ENCODE measurements at places on chromosomes 13 and 19.
A peak's percentile ranks its signal among the peaks of the same experiment; 100 is the strongest.

- DNase-seq, result no peak
These were observed 287.3 kb downstream of the COG6 start for GRCh38 chr13:39942552-39943273.

DNA sequence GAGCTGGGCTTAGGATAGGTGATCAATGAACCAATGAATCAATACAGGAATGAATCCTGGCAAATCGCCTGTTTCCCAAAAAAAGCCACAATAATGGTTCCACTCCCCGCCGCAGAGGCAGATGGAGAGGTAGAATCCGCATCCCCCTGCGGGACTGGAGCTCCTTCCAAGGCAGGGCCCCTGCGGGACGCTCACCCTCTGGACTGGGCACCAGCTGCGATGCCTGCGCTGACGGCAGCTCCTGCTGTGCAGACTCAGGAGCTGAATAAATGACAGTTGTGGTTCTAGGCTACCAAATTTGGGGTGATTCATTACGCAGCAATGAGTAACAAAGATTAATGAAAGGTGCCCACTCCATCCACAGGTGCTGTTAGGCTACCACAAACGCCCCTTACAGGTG lies 8.8 kb upstream of the CDC34 start:
- no peak for DNase-seq

GRCh38 chr13:41811588-41812021 lies 149.3 kb downstream of the VWA8 start:
- peak; percentile 32 for DNase-seq

- no peak for DNase-seq
These were observed 11.1 kb downstream of the LRRC4B start for GRCh38 chr19:50557009-50557613.

- DNase-seq, result no peak
These were observed 2.3 kb downstream of the FUT2 start for GRCh38 chr19:48698046-48698445.

- DNase-seq, result peak; percentile 75
These were observed 34.4 kb downstream of the MAP4K1 start for GRCh38 chr19:38583219-38583984.

GRCh38 chr13:24074678-24075077 lies 85.8 kb upstream of the SPATA13 start:
- DNase-seq, result no peak

DNA sequence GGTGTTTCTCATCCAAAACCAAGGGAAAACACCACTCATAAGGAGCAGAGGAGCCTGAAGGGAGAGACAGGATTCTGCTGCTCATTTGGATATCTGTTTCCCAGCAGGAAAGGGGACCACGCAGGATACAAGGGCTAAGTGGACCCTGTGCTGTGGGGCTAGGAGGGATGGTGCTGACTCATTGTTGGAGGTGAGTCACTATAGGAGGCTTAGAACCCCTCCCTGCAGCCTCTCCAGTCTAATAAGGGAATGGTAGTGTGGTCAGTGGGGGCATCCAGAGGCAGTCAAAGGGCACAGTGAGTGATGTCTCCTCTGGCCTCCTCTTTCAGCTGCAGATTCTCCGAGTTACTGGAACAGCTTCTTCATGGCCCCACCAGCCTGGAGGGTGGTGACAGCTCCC lies 442.3 kb downstream of the TUBA3C start:
- no peak for DNase-seq

DNA sequence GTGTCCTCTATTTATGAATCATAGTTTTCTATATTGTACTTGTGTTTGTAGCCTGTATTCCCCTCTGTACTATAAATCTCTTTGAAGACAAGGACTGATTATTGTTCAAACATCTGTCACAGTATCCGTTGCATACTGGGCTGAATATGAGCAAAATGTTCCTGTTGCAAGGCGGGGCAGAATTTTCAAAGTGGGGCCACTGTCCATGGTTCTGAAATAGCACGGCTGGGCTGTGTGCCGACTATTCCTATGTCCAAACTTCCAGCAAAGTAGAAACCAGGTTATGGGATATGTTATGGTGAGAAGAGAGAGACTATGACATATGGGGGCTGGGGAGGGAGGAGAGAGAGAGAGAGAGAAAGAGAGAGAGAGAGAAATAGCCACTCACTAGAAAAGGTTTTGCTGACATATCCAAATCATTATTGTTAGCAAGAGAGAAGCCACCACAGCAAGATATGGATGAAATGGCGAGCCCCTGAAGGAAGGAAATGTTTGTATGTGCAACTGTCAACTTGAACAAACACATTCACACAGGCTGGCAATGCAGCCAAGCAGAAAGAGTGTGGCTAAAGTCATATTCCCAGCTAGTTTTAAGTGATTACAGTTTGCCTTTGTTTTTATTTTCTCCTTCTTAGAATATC lies 107.0 kb upstream of the GPR12 start:
- DNase-seq, result no peak

GRCh38 chr13:101522607-101523006 lies 70.1 kb downstream of the ITGBL1 start:
- DNase-seq, result no peak

DNA sequence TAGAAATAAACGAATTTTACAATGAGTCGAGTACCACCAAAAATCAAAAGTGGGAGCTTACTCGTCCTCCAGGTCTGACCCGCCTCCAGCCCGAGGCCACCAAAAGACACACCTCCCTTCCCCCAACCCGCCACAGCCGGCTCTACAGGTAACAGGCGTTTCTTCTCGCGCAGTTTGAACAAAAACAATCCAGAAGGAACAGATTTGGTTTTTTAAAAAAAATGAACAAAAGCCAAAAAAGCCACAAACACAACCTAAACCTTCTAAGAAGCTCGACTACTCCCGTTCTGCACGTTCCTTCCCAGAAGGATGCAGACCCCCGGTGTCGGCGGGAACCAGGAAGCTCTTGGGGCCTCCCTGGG lies 671 bp downstream of the ZDHHC20 start:
- DNase-seq, result no peak

- DNase-seq, result no peak
These were observed 35.8 kb upstream of the CEACAM21 start for GRCh38 chr19:41540041-41540695.

All from GM06990 (cell line).